ENCODE measurements at places on chromosomes 5 and 9.

DNA sequence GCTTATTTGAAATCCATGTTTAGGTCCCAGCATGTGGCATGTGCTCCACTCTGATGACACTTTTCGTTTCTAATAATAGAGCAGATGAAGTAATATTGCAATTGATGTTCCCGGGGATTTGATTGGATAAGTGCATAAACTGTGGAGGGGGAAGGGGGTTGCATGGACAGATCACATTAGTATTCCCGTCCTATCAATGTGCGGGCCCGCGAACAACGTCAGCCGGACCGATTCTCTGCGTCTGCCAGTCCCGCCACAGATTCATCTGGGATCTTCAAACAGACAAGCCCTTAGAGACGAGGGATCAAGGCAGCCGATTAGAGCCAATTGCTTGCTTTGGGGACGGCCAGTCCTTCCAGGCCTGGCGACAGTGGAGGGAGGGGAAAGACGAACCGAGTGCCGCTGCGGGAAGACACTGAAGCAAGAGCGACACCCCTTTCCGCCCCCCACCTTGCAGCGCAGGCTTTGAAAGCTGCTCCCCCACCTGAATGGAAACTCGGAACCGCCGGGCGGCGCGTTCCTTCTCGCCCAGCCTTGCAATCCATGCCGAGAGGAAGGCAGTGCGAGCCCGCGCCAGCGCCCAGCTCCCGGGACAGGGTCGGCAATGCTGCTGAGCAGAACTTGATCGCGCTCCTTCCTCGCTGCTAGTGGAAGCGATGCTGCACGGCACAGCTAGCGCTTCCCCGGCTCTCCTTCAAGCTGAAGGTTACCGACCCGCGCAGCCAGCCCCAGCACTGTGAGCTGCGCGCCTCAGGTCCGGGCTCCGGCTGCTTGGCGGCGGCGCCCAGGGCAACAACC is at the start of gene RGS7BP:
Gene RGS7BP, plus strand, starts transcription at position 247 of the 798 bp plus-strand sequence. CDS start 610 bp downstream, outside the sequence.
- peak; percentile 45 for DNase-seq

DNA sequence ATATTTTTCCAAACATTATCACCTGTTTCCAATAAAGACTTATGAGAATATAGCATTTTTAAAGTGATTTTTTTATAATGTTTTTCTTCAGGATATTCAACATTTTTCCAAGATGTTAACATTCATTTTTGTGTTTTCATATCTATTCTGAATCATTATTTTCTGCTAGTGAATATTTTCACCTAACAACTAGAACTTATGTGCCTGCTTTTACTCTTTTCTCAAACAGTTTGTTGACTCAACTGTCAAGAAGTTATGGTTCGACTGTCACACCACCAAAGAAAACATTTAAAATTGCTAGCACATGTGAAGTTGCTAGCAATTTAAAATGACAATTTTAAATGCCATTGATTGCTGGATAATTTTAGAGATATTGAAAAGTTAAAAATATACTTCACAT is 343.3 kb upstream of the CDH9 start:
- DNase-seq, result no peak

DNA sequence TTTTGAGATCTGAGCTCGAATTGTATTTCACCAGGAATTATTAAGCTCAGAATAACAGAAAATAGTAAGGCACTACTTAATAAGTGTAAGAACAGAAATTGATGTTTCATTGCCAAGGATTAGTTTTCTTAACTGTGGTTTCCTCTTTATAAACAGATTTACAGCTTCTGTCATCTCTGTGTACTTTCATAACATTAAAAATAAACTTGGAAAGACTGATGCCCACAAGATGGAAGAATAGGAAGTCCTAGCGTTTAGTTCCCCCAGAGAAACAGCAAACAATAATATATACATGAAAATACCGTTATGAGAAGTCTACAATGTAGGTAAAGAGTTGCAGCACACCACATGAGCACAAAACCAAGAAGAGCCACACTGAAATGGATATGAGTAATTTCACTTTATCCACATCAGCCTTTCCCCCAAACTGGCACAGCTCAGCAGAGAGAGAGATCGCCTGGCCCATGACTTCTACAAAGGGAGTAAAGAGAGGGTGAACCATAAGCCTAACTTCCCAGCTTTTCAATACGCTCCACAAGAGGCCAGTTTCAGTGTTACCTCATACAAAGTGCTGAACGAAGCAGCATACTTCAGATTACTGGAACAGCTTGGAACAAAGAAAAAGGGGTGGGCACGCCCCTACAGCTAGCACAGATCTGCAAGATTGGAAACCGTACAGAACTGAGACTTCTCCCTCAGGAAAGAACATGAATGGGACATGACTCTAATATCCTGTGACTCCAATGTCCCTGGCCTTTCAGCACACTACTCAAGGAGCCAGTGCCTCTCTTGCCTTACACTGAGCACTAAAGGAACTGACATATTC is 75.4 kb downstream of the EMB start:
- DNase-seq, result no peak

- DNase-seq, result no peak
Observed at GRCh38 chr9:34446951-34447350, 11.4 kb downstream of the FAM219A start.

DNA sequence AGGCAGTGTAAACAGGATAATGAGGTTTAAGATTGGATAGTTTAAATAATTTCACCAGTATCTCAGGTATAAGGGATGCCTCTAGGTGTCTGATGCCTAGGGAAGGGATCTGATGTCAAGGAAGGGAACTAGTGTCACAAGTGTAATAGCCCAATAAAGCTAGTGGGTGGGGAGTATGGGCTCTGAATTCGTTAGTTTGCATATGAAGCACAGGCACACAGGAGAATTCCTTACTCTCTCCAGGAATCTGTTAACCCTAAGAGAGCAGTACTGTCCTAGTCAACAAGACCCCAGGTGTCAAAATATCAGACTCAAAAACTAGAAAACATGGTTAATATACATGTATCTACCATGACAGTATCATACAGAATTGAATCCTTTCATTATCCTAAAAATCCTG is 352.5 kb upstream of the CYLC2 start:
- DNase-seq, result no peak

DNA sequence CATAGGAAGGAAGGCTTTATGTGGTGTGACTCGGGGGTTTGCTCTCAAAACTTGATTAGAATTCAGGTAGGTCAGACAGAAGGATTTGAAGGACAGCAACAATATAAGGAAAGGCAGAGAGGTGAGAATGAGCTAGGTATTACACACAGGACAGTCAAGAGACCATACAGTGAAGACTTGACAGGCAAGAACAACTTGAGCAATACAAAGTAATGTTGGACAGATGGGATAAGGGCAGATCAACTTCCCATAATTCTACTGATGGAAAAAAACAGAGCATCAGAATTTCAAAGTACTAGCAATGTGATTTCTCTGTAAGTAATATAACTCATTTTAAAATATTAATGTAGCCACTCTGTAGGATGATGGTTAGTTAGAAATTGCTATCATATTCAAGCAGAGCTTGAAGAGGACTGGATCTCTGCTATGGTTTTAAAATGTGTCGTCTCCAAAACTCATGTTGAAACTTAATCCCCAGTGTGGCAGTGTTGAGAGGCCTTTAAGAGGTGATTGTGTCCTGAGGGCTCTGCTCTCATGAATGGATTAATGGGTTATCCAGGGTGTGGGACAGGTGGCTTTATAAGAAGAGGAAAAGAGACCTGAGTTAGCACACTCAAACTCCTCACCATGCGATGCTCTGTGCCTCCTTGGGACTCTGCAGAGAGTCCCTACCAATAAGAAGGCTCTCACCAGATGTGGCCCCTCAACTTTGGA is 22.4 kb upstream of the HOMER1 start:
- DNase-seq, result no peak

DNA sequence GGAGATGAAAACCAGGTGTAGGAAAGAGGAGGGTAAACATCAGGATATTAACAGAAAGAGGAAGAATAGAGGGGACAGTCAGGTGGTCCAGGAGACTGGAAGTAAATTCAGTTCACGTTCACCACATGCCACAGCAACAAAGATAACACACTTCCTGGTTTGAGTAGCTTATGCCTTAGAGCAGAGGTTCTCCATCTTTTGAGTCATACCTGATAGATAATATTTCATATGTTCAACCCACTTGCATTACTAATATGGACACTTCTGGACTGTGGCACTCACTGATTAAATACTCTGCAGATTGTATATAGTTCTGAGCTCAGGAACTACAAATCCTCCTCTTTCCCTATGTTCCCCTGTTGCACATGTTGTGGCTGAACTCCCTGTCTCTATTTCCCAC is 179.9 kb upstream of the NR3C1 start:
- DNase-seq, result no peak

GRCh38 chr5:106159616-106160015 is 1511.1 kb downstream of the EFNA5 start:
- DNase-seq, result no peak

DNA sequence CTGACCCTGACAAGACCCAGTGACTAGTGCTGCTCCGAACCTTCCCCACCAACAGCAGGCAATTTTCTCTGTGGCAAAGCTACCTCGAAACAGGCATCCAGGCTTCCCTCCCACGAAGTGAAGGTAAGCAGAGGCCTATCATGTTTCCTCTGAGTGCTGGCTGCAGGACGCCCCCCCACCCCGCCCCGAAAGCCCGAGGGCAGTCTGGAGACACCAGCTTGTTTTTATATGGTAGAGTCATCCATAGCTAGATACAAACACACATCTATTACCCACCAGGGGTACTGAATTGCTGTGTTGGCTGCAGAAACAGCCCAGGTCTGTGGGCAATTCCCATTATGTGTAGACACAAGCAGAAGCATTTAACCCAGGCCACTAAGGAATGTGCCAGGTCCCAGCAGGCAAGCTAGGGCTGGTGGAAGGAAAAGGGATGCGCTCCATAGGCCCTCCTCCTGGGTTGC is 40.4 kb downstream of the LIX1 start:
- no peak for DNase-seq

GRCh38 chr9:71441266-71441665 is 319.8 kb upstream of the TRPM3 start:
- no peak for DNase-seq

GRCh38 chr5:59764361-59764760 is 129.2 kb downstream of the PDE4D start:
- no peak for DNase-seq

- no peak for DNase-seq
Observed at GRCh38 chr5:179376701-179377420, 31.6 kb upstream of the ADAMTS2 start.

DNA sequence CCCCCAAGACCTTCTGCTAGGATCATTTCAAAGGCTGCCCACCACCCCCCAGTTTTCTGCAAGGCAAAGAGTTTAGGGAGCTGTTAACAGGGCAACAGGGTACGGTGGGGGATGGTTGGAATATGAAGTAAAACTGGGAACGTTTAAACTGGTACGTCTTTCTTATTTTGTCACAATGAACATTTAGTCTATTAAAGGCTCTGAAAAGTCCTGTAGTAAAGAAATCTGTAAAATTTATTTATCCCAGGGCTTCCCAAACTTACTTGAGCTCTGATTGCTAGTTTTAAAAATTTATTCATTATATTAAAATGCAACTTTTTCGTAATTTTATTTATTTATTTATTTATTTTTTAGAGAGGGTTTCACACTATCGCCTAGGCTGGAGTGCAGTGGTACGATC is 62.0 kb downstream of the USP20 start:
- no peak for DNase-seq

DNA sequence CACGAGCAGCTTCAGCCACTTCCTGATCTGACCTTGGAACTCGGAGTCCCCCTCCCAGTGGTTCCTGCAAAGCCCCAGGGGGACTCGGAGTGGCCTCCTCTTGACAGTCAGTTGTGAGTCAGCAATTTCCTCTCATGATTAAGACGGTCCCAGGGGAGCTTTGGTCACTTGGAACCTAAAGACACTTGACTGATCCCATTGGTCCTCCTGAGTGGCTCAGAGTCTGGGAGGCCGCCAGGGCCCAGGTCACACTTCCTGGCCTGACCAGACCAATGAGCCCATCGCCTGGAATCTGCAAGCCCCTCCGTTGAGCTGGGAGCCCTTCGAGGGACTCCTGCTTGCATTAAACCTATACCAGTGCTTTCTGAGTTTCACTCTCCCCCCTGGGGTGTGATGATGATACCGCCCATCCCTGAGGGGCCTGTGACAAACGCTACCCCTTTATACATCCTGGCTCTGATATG is 29.1 kb downstream of the TSPAN17 start:
- no peak for DNase-seq

DNA sequence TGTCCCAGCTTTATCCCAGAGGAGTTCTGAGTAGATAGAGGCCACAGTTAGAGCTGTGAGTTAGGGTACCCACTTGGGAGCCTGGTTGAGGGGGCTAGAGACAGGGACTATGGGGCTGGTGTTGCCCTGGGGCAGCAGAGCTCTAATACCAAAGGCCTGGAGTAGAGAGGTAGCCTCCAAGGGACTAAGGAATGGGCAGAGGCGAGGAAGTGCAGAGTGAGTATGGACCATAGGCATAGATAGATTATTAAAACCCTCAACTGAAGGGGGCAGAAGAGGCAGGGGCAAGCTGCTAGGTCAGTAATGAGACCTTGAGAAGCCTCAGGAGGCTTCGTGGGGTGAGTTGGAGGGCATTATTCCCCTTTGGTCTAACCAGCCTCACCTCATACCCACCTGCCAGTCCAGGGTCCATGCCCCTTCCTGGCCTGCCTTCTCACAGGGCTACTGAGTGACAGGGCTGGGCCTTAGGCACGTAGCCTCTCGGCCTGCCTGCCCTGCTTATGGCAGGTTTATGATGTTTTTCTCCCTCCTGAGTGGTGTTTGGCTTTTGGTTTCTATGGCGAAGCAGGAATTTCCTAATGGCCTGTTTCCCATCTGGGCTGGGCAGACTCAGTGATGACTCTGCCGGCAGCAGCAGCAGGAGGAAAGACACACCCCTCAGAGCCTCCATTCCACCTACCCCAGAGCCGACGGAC is 8.0 kb downstream of the PDLIM4 start:
- no peak for DNase-seq

All from neural crest cell (in vitro differentiated cells).